CD4-positive, alpha-beta T cell treated with Interleukin-10 for 1 hour (primary cell): ENCODE measurements at places on chromosomes 4 and X.
A peak's percentile ranks its signal among the peaks of the same experiment; 100 is the strongest.

DNA sequence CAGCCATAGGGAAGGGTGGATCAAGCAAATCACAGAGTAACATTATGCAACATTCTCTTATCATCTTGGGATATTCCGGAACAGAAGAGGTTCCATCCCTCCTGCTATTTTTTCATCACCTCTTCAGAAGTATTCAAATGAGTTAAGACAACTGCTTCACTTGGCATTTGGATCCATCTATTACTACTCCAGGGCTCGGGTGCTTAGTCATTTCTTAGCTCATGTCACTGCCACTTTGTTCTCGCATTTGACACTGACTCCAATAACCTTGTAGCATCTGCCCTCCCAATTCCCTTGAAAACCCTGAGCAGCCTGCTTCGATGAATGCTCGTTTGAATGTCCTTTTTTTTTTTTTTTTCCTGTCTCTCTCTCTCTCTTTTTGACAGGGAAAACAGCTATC, 114.9 kb downstream of the PPARGC1A start:
- no peak for DNase-seq

DNA sequence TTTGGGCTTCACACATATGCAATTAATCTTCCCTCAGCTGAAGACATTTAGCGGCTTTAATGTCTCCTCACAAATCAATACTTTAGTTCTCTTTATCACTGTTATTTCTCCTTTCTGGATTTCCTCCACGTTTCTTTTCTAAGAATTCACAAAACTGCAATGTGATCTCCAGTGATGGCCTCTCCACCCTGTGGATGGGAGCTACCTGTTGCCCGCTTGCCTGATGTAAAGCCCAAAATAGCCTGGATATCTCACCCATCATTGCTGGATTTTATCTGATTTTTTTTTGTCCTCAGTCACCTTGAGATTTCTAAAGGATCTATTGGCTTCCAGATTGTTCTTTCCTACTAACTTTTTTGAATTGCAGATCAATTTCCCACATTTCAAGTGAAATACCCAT, 129.3 kb upstream of the FAM241A start:
- DNase-seq = no peak

- DNase-seq = no peak
Measured at GRCh38 chr4:79381161-79381560, 26.9 kb downstream of the GK2 start.

DNA sequence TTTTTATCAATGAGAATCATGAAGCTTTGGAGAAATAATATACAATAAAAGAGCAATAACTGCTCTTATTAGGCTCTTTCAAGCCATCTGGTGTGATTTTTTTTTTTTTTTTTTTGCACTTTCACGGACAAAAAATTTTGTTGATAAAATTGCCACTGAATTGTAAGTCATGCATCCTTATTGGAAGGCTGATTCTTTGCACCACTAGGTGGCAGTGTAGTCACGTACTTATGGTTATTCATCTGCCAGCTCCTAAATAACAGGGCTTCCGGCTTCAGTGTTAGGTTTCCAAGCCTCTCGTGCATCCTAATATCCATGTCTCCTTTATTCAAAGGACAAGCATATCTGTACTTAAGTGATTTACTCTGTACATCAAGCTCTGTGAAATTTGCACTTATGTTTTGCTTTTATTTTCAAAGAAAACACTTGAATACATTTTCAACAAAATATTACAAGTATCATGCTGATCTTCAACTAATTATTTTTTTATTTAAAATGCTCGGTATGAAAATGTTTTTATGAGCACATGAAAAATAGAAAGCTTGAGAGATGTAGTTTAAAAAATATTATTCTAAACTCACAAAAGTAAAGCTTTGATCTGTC, 1578.3 kb upstream of the TENM3 start:
- peak; percentile 55 for DNase-seq

GRCh38 chrX:48938721-48939425, 18.5 kb downstream of the OTUD5 start:
- DNase-seq = peak; percentile 91

- DNase-seq = no peak
Measured at GRCh38 chr4:122873146-122873545, 46.5 kb downstream of the FGF2 start.

DNA sequence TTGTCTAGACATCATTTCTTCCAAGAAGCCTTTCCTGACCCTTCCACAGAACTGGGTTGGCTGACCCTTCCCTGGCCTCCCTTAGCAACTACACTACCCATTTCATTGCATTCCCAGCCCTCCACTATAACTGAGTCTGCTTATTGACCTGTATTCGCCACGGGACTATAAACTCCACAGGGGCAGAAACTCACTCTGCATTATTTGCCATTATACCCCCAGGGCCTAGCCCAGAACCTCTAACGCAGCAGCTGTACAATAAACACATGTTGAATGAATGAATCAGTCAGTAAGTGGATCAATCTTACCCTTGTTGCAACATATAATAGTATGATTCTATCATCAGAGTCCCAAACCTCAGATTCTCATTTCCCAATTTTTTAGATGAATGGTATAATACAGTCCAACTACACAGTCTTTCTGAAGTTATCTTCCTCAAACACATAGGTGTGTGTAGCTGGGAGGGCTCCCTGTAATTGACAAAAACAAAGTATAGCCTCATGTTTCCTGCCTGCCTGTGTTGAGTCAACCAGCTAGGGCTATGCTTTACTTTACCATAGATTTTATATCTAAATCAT, 209.3 kb downstream of the CHIC2 start:
- no peak for DNase-seq

GRCh38 chrX:133290076-133290475, 71.9 kb upstream of the TFDP3 start:
- no peak for DNase-seq

GRCh38 chr4:74692972-74693371, 101.4 kb downstream of the BTC start:
- no peak for DNase-seq

DNA sequence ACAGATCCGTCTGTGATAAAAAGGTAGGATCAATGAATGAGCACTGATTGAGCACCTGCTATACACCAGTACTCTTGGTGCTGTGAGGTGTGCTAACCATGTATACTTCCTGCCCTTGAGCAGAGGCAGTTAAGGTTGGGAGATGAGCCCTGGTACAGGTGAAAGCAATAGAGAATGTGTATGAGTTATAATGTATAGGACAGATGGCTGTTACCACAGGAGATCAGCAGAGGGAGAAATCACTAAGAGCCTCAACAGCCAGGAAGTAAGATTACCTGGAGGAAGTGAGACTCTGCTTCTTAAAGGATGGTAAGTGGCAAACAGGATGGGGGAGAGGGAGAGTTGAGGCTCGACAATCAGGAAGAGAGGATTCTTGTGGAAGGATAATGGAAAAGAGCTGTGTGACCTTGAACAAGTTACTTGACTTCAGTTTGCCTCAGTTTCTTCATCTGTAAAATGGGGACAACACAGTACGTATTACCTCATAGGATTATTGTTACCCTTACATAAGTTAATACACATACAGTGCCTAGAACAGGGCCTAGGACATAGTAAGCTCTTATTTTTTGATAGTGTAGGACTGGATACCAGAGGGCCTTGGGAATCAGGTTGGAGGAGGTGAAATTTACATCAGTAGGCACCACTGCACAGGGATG, 9.1 kb downstream of the CXCR3 start:
- DNase-seq = no peak
